Glutamatergic neuron (in vitro differentiated cells): ENCODE measurements at places on chromosomes 3 and 15.

DNA sequence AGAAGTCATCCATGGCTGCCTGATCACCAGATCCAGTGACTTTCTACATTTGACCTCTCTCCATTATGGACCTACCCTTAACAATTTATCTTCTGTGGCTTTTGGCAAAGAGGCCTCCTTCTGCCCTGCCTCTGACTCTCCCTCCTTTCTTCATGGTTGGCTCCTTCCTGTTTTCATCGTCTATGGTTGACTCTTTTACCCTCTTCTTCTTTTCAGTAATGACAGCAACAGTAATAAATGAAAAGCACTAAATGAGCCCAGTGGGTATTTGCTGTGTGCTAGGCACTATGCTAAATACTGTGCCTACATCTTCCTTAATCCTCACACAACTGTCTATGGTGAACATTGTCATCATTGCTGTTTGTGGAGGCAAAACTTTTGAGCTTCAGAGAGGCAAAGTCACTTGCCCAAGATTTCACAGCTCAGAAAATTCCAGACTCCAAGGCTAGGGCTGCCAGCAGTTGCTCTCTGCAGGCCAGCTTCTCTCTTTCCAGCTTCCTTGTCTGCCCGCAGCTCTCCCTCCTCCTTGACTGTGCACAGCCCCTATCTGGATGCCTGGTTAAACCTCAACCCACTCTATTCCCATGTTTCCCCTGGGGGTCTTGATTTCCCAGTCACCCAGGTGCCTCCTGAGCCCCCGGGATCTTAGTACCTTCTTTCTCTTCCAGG is 24.6 kb downstream of the ITPR1 start:
- DNase-seq, result no peak

DNA sequence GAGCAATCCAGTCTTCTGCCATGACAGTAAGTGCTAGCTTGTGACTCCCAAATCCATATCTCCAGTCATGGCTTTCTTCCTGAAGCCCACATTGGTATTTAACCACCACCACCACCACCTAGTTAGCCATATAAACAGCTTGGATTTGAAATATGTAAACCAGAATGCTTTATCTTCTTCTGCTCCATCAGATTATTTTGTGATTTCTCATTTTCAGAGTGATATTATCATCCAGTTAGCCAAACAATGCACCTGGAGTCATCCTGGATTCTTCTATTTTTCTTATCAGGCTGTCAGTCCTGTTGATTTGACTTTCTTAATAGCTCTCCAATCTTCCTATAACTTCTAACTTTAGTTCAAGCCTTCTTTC is 124.3 kb upstream of the PTX3 start:
- no peak for DNase-seq

DNA sequence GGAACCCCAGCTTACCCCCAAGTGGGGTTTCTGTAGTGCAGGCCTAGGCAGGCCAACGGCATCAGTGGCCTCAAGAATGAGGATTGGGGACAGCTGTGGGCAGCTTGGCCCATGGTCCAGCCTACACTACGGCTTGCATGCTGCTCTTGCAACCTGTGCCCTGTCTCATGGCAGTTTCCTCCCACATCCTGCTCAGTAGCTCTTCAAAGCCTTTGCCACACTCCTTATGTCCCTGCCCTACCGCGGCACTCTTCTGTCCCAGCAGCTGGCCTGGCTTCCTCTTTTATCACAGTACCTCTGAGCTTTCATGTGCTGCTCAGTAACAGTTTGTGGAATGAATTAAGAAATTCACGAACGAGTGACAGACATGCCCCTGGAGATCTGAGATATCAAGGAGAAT is 431.0 kb downstream of the EPHB1 start:
- DNase-seq, result no peak

GRCh38 chr3:28595372-28595771 is 246.7 kb upstream of the AZI2 start:
- no peak for DNase-seq

DNA sequence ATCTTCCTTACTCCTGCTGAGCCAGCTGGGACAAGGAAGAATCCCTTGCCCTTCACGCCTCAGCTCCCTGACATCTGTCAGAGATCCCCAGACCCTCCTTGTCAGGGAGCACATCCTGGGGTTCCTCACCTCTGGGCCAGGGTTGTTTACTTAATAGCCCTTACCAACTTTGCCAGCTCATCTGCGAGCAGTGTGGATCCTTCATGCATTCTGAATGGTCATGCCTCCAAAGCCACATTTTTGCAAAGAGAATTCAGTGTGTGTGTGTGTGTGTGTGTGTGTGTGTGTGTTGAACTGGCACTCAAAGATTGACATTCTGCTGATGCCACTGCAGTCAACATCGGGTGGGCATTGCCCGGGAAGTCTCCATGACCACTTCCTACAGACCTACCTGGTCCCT is 112.6 kb downstream of the SLC49A4 start:
- no peak for DNase-seq

- DNase-seq, result no peak
Measured at GRCh38 chr3:179373938-179374337, 26.4 kb downstream of the MFN1 start.

- peak; percentile 22 for DNase-seq
Measured at GRCh38 chr3:189195302-189195701, 23.5 kb downstream of the TPRG1 start.

- DNase-seq, result no peak
Measured at GRCh38 chr3:31196881-31197364, 302.5 kb upstream of the GADL1 start.

- DNase-seq, result no peak
Measured at GRCh38 chr3:149122721-149123578, 6.5 kb upstream of the HPS3 start.

DNA sequence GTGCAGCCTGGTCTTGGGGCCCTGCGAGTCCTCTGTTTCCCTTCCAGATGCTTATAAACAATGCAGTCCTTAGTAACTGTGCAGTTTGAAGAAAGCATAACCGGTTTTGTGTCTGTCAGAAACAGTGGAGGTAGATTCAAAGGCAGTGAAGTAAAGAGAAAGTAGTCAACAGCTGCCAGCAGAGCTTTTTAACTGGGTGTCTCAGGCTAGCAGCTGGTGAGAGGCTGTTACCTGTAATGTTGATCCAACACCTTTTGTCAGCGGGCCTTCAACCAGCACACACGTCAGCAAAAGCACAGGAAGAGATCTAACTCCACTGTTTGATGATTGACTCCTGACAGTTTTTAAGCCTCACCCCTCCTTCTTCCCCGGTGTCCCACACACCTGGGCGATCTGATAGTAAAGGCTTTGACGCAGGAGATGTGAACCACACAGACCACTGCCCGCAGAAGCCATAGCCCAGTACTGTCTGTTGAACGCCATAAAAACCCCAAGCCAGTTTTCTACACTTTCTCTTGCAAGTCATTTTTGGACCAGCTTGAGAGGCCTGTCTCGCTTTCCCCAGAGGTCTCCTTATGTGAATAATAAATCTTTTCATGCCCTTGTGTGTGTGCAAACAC is 178.0 kb downstream of the FMN1 start:
- DNase-seq, result no peak
